ENCODE measurements at places on chromosomes 16 and 17. TPM values are rescaled to one million over a fixed set of nuclear protein-coding genes. Genes with fewer than 3 reads are reported as not detected.

GRCh38 chr17:81063106-81064093, 28.4 kb downstream of the BAIAP2 start:
- DNase-seq = no peak

DNA sequence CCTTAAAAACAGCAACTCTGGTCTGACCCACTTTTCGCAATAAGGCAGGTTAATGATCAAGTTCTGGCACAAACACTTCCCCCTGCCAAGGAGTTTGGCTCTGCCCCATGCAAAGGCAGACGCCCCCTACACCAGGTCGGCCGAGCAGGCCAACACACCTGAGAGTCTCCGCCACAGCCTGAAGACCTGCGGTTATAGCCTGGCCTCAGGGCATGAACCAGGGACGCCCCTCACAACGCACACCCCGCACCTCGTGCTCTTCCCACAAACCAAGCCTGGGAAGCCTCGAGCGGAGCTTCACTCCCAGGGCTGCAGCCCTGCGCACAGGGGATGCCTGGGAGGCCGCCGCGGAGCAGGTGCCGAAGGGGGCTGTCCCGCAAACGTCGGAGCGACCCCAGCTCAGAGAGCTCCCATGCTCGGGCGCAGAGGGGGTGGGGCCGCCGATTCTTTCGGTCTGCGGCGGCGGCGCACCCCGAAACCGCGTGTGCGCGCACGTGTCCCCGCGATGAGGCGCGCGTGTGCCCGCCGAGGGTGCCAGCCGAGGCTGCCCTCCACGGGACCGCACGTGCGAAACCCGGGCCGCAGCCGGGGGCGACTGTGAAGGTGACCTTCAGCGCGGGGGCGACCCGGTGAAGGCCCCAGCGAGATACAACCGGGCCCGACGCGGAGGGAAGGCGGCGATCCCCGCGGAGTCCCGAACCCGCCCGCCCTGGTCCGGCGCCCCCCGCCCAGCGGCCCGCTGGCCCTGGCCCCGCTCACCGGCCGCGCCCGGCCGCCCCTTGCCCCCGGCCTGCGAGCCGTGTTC, 559 bp downstream of the CLUH start:
- DNase-seq = no peak

DNA sequence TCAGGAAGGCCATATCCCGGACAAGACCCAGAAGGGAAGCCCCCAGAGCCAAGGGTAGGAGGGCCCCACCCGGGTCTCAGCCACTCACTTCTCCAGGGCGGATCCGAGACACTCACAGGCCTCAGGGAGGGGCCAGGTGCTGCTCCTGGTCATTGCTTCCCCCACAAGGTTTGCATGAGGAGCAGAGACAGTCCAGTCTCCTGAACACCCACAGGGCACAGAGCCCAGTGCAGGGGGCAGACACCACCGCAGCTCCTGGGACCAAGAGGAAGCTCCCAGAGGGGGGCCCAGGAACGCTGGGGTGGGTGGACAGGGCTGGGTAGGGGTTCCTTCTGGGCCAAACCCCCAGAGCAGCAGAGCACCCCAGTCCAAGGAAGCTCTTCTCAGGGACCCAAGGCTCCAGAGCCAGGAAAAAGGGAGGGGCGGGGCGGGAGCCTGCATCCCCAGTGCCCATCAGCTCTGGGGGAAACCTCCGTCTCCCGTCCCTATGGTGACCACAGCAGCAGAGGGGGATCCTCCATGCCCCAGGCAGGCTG, 709 bp upstream of the MRPL28 start:
- no peak for DNase-seq

- DNase-seq = no peak
Measured at GRCh38 chr17:32100971-32101631, 41.2 kb upstream of the RHOT1 start.

GRCh38 chr17:2051061-2051932, 3.6 kb upstream of the HIC1 start:
- DNase-seq = no peak

DNA sequence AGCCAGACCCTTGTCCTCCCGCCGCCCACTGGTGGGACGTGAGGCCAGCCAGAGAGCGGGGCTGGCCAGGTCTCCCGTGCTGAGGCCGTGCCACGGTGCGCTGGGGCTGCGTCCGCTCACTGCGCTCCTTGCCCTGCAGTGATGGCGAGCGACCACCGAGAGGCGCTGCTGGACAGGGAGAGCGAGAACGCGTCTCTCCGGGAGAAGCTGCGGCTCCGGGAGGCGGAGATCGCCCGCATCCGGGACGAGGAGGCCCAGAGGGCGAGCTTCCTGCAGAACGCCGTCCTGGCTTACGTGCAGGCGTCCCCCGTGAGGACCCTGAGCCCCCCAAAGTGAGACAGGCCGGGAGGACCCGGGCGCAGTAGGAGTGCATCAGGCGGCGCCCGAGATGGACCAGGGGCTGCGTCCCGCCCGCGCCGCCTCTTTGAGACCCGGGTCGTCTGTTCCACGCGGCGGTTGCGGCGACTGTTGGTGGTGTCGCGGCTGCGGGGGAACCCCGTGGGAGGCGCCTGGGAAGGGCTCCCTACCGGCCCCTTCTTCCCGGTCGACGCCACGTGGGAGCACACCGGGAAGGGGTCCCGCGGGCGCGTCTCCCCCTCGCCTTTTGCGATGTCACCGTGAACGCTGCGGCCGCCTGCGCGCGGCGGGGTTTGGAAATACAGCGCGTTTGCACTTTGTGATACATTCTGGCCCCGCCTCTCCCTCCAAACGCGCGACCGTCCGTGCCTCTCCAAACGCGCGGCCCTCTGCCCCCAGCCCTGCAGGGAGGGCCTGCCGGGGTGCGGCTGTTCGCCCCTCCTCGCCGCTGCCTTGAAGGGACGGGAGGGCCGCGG, 792 bp upstream of the RAC3 start:
- DNase-seq = no peak

DNA sequence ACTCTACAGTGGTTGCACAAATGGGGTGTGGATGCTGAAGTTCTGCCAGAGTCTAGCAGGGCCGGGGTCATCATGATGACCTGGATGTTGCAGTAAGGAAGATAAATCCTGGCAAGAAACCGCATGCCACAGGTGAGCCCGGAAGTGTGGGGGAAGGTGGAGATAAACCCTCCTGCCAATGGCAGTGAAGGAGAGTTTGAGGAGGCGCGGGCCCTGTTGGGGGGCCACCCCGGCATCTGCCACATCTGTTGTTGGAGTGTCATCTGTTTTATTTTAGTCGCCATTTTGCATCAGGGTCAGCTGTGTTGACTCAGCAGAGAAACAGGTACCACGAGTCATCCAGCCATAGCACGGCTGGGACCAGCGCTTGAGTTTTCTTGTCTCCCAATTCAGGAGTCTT, 173.8 kb upstream of the CHMP6 start:
- DNase-seq = no peak

GRCh38 chr16:75552951-75553350, 3.1 kb downstream of the TMEM231 start:
- DNase-seq = no peak

- DNase-seq = no peak
Measured at GRCh38 chr17:50462446-50462845, 6.2 kb downstream of the CHAD start.

MT2A gene
- total RNA-seq = 44.8 TPM

MYH8 gene
- not detected for total RNA-seq

PRCD gene
- total RNA-seq = 0.95 TPM

SLC5A11 gene
- total RNA-seq = not detected
